Stimulated activated CD4-positive, alpha-beta T cell treated with anti-CD3 and anti-CD28 coated beads, Interleukin-4, amount 100 ng/mL, for 4 hours (primary cell): ENCODE measurements at places on chromosomes 12 and 14.

DNA sequence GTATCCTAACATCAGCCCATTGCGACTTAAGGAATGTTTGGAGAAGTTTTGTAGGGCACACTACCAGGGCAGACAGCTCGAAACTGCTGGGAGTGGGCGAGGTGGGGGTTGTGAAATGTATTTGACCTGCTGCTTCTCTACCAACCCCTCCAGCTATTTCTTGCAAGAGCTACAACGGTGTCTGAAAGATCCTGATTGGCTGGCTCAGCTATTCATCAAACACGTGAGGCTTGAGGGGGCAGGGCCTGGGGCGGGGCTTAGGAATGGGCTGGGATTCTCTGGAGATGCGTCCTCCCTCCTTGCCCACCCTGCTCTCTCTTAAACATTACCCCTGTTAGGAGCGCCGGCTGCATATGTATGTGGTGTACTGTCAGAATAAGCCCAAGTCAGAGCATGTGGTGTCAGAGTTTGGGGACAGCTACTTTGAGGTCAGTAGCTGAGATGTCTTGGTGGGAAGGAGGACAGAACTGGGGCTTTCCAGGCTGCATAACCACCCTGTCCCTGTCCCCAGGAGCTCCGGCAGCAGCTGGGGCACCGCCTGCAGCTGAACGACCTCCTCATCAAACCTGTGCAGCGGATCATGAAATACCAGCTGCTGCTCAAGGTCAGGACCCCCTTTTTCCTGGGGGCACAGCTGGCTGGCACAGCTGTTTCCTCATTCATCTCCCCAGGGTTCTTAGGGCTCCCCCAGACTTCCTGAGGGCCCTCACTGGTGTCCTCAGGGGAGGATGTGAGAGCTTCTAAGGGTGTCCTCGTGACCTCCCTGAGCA, 3.1 kb downstream of the ARHGEF25 start:
- no peak for DNase-seq

- no peak for DNase-seq
These were observed 18.7 kb downstream of the MANSC1 start for GRCh38 chr12:12331244-12331771.

GRCh38 chr14:80186301-80186800, 25.0 kb downstream of the DIO2 start:
- no peak for DNase-seq

DNA sequence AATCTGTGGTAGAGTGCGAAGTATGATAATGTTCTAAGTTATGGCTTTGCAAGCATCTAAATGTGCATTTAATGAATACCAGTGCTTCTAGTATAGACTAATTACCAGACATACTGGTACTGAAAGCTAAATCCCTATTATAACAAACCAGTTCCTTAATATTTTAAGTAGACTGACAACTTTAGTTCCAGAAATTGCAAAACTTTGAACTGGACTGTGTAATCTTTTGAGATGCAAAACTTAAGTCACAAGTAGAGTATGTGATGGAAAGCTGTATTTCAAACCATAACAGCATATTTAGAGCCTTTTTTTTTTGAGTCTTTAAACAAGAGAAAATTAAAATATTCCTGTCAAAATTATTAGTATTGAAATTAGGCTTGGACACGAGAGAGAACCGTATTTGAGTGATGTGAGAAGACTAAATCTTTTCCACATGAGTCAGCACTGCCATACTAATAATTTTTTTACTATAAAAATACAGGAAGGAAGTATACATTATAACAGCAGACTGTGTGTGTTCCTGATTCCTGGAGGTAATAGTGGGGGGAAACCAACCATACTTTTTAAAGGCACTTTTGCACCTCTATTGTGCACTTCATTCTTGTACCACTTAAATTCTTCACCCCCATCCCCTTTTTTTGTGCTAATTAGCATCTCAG, 45.5 kb downstream of the PPM1A start:
- no peak for DNase-seq

DNA sequence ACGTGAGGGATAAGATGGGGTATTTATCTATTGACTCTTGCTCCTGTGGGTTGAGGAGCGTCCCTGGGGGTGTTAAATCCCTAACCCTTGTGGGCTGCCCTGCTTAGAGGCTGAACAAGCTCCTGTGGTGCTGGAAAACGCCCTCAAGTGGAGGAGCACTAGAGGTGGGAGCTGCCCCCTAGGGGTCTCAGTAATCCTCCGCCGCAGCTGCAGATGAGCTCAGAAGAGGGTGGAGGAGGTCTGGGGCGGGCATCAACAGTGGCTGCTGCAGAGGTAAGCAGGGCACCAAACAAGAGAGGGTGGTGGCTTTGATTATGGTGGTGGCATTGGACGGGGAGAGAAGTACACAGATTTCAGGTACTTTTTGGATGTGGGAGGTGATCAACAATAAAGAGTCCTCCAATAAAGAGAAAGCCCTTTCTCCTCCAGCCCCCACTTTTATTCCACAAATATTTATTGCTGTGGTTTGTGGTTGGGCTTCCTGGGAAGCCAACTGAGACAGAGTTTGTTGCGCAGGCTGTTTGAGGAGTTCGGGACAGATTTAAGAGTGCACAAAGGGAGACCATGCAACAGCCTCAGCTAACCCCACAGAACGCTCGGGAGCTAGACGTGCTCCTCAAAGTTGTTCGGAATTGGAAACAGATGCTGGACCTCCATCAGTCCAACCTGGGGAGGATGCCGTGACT, 179.9 kb downstream of the ADCK1 start:
- no peak for DNase-seq

DNA sequence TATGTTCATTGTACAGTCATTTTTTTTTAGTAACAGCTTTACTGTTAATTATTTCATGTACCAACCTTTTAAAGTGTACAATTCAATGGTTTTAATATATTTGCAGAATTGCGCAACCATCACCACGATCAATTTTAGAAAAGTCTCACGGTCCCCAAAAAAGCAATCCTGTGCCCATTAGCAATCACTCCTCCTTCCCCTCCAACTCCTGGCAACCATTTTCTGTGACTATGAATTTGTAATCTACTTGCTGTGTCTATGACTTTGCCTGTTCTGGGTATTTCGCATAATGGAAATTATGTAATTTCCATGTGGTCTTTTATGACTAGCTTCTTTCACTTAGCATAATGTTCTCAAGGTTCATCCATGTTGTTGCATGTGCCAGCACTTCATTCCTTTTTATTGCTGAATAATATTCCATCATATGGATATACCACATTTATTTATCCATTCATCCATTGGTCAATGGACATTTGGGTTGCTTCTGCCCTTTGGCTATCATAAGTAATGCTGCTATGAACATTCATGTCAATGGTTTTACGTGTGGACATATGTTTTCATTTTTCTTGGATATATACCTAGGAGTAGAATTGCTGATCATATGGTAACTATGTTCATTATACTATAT, 9.9 kb downstream of the KICS2 start:
- DNase-seq = no peak

DNA sequence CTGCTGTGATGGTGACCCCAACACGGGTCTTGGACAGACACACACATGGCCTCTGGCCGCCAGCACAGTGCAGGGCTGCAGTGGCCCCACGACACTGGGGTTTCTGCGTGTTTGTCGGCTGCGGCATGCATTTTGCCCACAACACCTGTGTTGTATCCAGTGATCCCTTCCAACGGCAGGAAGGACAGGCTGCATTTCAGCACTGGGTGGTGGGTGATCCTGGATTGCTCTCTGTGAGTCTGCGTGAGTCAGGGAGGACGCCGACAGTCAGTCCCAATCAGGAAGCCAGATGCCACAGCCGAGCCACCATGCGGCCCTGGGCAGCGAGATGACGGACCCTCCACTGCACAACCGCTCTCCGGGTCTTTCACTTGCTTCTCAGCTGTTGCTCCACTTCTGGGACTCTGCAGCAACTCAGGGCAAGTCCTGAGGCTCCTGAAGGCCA, 20.6 kb downstream of the LRTM2 start:
- DNase-seq = no peak

GRCh38 chr14:92703516-92703915, 44.9 kb downstream of the LGMN start:
- DNase-seq = no peak

GRCh38 chr12:123444092-123445026, 7.9 kb upstream of the RILPL2 start:
- DNase-seq = no peak

- no peak for DNase-seq
These were observed 178.5 kb downstream of the KIF26A start for GRCh38 chr14:104316723-104317491.

DNA sequence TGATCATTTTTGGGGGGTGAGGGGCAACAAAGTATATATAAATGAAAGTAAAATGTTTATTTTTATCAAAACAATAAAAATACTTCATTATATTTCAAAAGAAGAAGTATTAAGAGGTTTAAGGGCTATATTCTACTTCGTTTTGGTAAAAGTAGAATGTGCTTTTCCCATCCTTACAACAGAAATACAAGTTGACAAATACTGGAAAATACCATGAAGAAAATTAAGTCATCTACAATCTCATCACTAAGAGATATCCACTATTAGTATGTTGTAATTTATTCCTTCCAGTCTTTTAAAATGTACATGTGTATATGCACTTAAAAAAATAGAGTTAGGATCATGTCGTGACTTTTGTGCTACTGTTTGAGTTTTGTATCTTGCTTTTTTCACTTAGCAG, 92.8 kb downstream of the PCNX1 start:
- no peak for DNase-seq
